ENCODE measurements at places on chromosomes 3 and 15. TPM values are rescaled to one million over a fixed set of nuclear protein-coding genes. Genes with fewer than 3 reads are reported as not detected.

- DNase-seq, result no peak
Observed at GRCh38 chr3:139552632-139553365, 13.3 kb upstream of the RBP1 start.

DNA sequence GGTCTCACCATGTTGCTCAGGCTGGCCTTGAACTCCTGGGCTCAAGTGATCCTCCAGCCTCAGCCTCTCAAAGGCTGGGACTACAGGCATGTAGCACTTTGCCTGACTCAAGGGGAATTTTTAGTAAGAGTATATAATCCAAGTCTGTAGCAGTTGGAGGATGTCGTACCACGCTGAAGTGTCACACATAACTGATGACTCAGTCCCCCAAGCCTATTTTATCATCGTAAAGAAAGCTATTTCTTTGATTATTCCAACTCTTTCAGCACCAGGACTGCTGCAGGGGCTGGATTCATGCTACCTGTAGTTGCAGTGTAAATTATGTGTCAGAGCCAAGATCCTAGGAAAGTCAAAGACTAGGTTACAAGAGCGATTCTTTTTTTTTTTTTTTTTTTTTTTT lies 1.4 kb upstream of the PRKCI start:
- DNase-seq, result no peak

DNA sequence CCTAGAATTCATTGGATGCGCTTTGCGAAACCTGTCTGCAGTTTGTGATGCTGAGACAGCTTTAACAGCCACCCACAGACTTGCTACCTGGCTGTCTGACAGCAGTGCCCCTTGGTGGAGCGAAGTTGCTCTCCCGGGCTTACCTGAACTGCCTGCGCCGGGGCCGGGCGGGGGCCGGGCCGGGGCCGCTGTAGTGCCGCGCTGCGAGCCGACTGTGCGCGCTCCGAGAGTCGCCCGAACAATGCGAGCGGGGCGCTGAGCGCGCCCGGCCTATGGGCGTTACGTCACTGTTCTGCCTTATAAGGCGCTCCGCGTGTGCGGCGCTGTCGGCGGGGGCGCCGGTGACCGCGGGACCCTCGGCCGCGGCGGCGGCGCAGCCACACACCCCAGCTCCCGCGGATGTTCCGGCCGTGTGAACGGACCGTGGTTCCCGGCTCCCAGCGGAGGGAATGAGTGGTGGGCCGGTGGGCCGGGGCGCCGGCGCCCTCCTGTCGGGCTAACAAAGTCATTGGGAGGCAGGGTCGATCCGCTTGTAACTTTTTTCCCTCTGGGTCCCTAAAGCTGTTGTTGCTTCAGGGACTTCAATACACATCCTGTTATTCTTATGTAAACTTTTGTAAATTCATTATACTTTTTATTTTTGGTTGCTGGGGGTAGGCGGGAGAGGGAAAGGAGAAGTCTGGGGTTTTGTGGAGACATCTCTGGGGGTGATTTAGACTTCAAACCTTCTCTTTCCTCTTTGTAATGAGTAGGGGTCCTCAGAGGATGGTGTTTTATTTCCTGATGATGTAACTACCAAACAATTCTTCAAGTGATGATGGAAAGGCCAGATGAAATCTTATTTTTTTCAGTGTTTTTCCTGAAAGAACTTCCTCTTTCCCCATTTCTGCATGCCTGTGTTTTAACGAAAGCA lies 58.5 kb downstream of the CMSS1 start:
- DNase-seq, result peak; percentile 87

The STRIT1 gene
- total RNA-seq, result not detected

DNA sequence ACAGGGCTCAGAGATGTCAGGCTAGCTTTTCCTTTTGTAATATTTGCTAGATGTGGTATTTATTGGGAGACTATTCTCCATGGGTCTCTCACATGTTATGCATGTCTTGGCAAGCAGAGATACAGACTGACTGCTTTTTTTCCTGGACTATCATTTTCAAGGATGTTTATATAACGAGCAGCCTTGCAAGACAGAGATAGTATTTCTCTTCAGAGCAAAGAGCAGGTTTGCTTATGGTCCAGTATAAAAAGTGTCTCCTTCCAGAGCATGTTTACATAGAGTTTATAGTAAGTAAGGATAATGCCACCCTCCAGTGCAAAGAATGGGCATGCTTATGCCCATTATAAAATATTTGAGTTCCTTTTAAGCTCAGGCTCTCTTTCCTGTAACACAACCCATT lies 24.6 kb downstream of the GTF2E1 start:
- DNase-seq, result no peak

- no peak for DNase-seq
Observed at GRCh38 chr3:47583320-47584075, 4.8 kb upstream of the CSPG5 start.

DNA sequence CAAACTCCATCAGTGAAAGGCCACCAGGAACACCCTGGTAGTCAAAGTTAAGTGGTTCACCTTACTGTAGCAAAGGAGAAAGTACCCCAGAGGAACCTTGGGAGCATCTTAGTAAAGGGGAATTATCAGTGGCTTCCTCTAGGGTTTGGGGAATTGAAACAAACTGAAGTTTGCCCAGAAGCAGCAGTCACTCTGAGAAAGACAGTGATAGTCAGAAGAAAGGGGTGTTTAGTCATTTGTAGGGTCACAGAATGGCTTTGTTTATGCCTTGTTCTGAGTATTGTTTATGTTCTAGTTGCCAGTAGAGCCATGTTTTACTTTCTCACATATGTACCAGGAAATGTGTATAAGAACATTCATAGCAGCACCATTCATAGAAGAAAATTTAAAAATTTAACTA lies 93.8 kb downstream of the FHIT start:
- DNase-seq, result no peak

The SCAANT1 gene
- not detected for total RNA-seq

GRCh38 chr15:85547386-85547785 lies 167.0 kb downstream of the AKAP13 start:
- no peak for DNase-seq

The ADGRG7 gene
- total RNA-seq, result 124 TPM

DNA sequence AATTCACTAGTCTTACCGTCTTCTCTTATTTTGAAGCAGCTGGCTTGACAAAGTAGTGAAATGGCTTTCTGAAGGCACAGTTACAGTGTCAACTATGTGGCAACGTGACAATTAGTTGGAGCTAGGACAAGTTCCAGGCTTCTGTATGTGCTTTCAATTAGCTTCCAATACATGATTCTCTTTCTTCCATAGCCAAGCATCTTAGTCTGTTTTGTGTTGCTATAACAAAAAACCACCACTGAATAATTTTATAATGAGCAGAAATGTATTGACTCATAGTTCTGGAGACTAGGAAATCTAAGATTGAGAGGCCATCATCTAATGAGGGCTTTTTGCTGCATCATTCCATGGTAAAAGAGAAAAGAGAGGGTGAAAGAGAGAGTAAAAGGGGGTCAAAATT lies 365.1 kb upstream of the PLSCR5 start:
- no peak for DNase-seq

All from Peyer's patch (tissue), 4 donors.